ENCODE measurements at places on chromosomes 6 and 20.

DNA sequence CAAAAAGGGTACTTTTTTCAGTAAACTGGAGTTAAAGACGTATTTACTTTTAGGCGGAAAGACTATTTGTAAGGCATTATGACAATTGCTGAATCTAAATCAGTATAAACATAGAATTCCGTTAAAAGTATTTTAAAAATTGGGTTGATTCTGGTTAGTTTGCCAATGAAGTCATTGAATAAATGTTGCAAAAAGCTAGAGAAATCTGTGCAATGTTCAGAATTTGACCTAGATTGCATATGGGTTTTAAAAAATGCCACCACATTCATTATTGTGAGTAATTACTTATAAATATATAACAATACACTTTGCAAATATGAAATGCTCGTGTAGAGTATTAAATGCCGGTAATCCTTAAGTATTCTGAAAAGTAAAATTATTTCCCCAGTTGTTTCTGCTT lies 116.5 kb upstream of the EEF1E1 start:
- DNase-seq, result no peak

- DNase-seq, result no peak
Observed at GRCh38 chr6:1720620-1721322, 111.1 kb downstream of the FOXC1 start.

GRCh38 chr6:110653381-110653780 lies 161.9 kb downstream of the CDK19 start:
- no peak for DNase-seq

- no peak for DNase-seq
Observed at GRCh38 chr20:64247307-64247618, 8.3 kb upstream of the PCMTD2 start.

GRCh38 chr6:130928158-130928912 lies 101.1 kb downstream of the SMLR1 start:
- DNase-seq, result no peak

- no peak for DNase-seq
Observed at GRCh38 chr6:156809034-156809433, 31.9 kb downstream of the ARID1B start.

- DNase-seq, result no peak
Observed at GRCh38 chr6:6694825-6695624, 106.5 kb downstream of the LY86 start.

GRCh38 chr20:40056171-40056570 lies 632.9 kb downstream of the MAFB start:
- DNase-seq, result no peak

DNA sequence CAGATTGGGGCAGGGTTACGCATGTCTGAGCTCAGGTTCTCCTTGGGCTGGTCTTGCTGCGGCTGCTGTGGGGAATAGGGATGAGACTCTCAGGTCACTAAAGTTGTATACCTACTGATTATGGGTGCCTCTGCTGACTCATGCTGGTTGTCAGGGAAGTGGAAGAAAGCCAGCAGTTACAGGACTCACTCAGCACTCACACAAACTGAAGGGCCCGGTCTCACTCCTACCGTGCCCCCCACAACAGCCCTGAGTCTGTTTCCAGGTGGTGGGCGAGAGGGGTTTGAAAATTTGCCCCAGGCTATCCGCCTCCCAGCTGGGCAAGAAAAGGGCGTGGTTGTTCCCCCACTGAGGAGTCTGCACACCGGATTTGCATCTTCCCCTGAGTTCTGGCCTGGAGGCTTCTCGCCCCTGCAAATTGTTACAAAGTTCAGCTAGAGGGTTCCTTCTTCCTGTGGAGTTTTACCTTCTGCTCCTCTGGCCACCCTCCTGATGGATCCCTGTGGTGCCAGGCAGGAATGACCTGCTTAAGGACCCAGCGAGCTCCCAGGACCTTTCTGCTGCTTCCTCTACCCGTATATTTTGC lies 659.2 kb downstream of the HDGFL1 start:
- DNase-seq, result no peak

- no peak for DNase-seq
Observed at GRCh38 chr20:41191562-41192500, 54.5 kb downstream of the PLCG1 start.

DNA sequence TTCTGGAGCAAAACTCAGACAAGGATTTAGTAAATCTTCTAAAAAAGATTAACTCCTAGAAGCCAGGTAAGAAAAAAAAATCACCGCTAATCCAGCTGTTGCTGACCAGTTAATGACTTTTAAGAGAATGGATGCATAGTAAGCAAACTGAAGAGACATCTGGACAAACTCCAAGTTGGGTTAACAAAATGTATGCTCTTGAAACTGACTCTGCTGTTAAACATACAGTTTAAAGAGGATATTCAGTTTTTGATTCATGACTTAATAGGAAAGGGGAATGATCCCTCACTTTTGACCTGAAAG lies 70.4 kb downstream of the PLAGL1 start:
- DNase-seq, result no peak

- DNase-seq, result no peak
Observed at GRCh38 chr20:57170343-57170742, 96.1 kb downstream of the BMP7 start.

DNA sequence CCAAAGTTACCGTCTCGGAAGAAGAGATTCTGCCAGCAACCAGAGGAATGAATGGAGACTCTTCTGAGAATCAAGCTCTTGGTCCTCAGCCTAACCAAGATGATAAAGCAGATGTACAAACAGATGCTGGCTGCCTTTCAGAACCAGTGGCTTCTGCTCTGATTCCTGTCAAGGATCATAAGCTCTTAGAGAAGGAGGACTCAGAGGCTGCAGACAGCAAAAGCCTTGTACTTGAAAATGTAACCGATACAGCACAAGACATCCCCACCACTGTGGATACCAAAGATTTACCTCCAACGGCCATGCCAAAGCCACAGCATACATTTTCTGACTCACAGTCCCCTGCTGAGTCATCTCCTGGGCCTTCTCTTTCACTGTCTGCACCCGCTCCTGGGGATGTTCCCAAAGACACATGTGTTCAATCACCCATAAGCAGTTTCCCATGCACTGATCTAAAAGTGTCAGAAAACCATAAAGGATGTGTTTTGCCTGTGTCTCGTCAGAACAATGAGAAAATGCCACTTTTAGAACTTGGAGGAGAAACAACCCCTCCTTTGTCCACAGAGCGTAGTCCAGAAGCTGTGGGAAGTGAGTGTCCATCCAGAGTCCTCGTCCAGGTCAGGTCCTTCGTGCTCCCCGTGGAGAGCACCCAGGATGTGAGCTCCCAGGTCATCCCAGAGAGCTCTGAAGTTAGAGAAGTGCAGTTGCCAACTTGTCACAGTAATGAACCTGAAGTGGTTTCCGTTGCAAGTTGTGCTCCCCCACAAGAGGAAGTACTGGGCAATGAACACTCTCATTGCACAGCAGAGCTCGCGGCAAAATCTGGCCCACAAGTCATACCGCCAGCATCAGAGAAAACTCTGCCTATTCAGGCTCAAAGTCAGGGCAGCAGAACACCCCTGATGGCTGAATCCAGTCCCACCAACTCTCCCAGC lies 109.6 kb downstream of the RTN4IP1 start:
- peak; percentile 49 for DNase-seq

GRCh38 chr6:170046791-170047626 lies 243.9 kb downstream of the DLL1 start:
- DNase-seq, result no peak

GRCh38 chr20:3679749-3680700 lies 1.8 kb downstream of the ADAM33 start:
- DNase-seq, result no peak

- no peak for DNase-seq
Observed at GRCh38 chr20:63577317-63577894, 3.4 kb upstream of the HELZ2 start.

GRCh38 chr6:150323205-150323604 lies 45.6 kb upstream of the IYD start:
- DNase-seq, result no peak

- no peak for DNase-seq
Observed at GRCh38 chr6:34425132-34425497, 754 bp downstream of the RPS10 start.

- DNase-seq, result no peak
Observed at GRCh38 chr6:13355999-13356785, 27.9 kb upstream of the TBC1D7 start.

GRCh38 chr20:34663213-34663943 lies 13.5 kb downstream of the PIGU start:
- no peak for DNase-seq

GRCh38 chr20:20297752-20298151 lies 70.2 kb upstream of the INSM1 start:
- no peak for DNase-seq

DNA sequence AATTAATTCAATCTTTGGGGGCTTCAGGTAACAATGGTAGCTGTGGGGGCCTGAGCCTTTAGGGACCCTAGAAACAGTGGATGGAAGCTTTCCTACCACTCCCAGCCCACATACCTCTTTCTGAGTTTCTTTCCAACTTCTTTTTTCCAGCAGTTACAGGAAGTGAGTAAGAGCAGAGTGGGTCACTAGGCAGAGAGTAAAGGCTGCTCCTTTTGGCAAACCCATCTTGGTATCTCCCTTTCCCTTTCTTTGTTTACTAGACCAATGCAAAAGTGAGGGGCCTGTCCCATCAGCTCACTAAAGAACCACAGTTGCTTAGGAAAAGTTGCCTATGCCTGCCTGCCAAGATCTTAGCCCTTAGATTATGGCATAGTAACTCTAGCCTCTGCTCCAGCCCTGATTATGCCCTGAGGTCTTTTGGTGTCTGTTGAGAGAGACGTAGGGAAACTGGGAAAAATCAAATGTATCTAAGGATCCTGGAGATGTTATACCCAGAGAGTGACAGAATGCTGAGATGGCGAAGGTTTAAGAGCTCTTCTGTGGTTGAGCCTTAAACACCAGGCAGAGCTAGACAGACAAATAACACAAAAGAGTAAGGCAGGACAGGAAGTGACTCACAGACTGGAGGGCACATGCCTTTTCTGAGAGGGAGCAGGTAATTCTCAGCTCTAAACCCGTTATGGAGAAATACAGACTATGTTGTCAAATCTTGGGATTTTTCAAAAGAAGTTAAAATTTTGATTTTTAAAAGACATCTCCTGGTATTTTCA lies 31.3 kb downstream of the TRMT6 start:
- no peak for DNase-seq

GRCh38 chr6:53986721-53987521 lies 124.3 kb upstream of the MLIP start:
- DNase-seq, result no peak

GRCh38 chr6:31776485-31776988 lies 591 bp downstream of the VWA7 start:
- no peak for DNase-seq

- no peak for DNase-seq
Observed at GRCh38 chr20:46056970-46057855, 28.2 kb downstream of the SLC12A5 start.

DNA sequence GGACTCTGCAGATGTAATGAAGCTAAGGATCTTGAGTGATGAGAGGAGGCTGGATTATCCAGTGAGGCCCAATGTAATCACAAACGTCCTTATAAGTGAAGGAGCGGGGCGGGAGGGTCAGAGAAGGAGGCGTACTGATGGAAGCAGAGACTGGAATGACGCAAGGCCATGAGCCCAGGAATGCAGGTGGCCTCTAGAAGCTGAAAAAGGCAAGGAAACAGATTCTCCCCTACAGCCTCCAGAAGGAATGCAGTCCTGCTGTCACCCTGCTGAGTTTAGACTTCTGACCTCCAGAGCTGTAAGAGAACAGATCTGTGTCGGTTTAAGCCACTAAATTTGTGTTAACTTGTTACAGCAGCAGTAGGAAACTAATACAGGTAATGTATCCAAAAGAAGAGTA lies 227.9 kb downstream of the PTPRT start:
- DNase-seq, result no peak

DNA sequence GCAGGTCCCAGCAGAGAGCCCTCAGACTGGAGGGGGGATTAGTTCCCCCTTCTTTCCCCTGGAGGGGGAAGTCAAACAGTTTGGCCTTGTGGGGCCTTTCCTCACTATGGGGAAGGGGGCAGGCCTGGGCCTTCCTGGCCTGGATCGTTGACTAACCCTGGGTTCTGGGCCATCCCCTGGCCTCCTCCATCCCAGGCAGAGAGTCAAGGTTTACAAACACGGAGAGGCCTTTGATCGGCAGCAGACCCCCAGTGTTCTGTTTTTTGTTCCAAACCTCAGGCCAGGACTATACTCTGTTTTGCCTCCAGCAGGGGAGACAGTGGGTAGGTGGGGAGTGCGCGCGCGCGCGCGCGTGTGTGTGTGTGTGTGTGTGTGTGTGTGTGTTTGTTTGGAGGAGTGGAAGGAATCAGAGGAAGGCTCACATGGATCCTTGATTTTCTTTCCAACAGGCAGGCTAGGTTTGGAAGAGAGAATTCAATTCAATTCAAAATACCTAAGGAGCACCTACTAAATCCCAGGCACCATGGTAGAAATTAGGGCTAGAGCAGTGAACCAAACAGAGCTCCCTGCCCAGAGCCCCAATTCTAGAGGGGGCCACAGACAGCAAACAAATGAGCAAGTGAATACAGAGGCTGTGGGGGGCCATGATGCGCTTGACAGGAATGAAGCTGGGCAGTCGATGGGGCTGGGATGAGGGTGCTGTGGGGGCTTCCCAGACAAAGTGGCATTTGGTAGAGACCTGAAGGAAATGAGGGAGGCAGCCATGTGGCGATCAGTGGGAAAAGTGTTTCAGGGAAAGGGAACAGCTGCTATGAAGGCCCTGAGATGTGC lies 14.8 kb downstream of the TP53RK start:
- no peak for DNase-seq

DNA sequence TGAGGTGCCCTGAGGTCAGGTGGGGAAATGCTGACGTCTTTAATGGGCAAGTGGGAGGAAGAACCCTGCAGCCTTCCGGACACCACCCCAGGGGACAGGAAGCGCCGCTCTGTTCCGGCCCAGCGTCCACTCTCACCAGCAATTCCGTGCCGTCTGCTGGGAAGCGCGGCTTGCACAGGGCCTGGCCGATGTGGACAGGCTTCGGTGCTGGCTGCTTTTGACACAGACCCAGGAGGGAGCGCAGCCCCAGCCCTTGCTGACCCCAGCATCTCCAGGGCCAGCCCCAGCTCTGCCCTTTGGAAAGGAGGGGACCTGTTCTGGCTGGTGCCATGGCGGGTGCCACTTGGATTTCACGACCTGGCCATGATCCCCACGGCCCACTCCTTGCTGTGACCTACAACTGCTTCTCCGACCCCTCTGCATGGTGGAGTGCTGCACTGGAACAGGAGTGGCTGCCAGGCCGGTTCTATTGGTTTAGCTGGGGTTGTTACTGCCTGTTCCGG lies 123.2 kb downstream of the DLL1 start:
- DNase-seq, result no peak

- no peak for DNase-seq
Observed at GRCh38 chr20:24297993-24298392, 171.4 kb upstream of the SYNDIG1 start.

- no peak for DNase-seq
Observed at GRCh38 chr6:151205721-151206600, 33.8 kb upstream of the AKAP12 start.

- DNase-seq, result no peak
Observed at GRCh38 chr6:10461850-10462249, 47.0 kb upstream of the TFAP2A start.

Measured in activated CD8-positive, alpha-beta memory T cell treated with anti-CD3 and anti-CD28 coated beads for 4 hours (primary cell).